ENCODE measurements at places on chromosomes 6 and 20.

GRCh38 chr6:20202324-20202658 lies 10.0 kb downstream of the MBOAT1 start:
- no peak for DNase-seq

DNA sequence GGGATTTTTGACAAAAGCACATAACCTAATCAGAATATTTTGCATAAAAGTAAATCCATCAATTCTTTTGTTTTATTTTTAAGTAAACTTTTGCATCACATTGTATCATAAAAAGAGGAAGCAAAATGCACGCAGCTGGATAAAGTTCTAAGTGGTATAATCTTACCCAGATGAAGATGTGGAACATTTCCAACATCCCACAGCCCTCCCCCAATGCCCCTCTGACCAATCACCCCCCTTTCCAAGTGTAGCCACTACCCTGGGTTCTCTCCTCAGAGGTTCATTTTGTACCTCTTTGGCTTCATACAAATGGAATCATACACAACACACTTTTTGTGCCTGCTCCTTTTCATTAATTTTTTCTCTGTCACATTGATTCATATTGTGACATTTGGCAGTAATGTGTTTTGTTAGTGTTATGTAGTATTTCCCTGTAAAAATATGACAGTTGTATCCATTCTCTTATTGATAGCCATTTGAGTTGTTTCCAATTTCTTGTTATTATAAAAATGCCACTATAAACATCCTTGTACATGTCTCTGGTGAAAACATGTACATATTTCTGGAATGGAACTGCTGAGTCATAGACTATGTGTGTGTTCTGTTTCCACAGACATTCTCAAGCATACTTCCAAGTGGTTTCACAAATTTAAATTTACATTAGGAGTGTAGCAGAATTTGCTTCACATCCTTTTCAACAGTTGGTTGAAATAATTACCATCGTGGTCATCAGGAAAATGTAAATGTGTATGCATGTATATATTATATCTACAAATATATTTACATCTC lies 92.9 kb upstream of the SYNDIG1 start:
- no peak for DNase-seq

DNA sequence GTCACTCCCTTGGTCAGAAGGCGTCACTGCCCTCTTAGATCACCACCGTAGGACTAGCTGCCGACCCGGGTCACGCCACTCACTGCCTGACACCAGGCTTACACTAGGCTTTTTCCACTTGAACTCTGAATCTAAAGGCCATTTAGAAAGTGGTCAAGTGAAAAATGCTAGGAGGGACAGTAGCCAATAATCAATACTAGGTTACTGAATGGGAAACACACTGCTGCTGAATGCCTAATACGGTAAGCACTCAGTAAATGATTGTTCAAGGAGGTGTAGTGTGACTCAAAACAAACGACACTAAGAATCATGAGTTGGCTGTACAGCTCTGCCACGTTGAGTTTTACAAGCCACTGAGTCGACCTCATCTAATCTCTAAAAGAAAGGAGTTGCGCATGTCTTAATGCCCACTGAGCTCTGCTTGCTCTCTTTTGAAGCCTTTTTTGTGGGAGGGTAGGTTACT lies 760 bp upstream of the IBTK start:
- no peak for DNase-seq

DNA sequence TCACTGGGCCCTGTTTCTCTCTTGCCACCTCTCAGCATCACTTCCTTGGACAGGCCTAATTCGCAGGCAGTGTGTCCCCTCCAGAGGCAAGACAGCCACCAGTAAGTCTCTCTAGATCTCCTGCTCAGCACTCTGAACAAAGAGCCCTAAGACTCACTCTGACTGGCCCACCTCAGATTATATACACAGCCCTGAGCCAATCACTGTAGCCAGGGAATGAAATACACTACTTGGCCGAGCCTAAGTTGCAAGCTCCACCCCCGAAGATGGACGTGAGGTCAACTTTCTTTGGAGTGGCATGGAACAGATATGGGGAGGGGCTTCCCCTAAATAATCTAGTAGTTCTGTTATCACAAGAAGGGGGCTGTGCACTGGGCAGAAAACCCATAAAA lies 4.1 kb downstream of the BPI start:
- no peak for DNase-seq

GRCh38 chr6:123681957-123682462 lies 45.3 kb upstream of the TRDN start:
- no peak for DNase-seq

GRCh38 chr20:23200413-23200812 lies 114.3 kb upstream of the CD93 start:
- no peak for DNase-seq

GRCh38 chr6:63353286-63353630 lies 33.5 kb upstream of the LGSN start:
- no peak for DNase-seq

DNA sequence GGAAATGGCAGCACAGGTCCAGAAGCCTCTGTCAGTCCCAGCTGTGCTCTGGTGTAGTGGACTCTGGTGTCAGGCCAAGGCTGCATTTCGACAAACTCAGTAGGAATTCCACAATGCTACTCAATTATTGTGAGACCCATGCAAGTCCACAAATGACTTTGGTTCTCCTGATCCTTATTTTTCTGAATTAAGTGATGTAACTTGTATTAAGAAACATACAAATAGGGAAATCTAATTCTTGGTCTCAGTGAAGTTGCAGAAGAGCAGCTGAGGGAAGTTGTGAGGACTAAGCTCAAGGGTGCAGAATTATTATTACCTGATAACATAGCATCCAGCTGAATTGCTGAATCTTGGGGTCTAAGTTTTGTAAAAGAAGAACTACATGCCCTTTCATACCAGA lies 116.8 kb downstream of the MAFB start:
- no peak for DNase-seq

DNA sequence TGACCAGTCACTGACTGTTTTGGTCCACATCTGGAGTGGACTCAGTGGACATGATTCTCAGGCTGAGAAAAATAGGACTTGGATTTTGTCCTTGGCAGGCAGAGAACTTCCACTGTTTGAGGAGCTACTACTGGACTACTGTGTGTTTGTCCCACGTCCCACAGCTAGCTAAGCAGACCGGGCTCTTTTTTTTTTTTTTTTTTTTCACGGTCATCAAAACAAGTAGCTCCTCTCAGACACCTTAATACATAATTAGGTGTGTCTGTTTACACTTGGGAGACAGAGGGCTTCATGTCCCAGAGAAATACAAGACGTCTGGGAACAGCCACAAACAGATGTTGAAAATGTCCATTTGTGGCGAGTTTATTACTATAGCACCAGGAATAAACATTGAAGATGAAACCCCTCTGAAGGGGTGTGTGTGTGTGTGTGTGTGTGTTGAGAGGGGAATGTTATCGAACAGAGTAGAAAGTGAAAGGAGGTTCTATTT lies 155.0 kb upstream of the SUPT3H start:
- DNase-seq, result no peak

DNA sequence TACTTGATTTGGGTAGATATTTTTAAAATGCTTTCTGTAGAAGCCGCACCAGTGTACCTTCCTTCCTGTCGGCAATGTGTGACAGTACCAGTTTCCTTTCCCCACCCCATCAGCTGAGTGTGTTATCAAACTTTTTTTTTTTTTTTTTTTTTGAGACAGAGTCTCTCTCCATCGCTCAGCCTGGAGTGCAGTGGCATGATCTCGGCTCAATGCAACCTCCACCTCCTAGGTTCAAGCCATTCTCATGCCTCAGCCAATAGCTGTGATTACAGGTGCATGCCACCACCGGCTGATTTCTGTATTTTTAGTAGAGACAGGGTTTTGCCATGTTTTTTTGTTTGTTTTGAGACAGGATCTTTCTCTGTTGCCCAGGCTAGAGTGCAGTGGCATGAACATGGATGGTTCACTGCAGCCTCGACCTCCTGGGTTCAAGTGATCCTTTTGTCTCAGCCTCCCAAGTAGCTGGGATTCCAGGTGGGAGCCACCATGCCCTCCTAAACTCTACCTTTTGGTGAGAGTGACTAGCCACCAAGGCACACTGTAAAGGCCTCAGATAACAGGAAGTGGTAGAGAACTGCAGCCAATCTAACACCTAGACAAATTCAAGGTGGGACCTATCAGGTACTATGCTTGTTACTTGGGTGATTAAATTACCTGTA lies 26.5 kb upstream of the ZBTB22 start:
- DNase-seq, result peak; percentile 10

DNA sequence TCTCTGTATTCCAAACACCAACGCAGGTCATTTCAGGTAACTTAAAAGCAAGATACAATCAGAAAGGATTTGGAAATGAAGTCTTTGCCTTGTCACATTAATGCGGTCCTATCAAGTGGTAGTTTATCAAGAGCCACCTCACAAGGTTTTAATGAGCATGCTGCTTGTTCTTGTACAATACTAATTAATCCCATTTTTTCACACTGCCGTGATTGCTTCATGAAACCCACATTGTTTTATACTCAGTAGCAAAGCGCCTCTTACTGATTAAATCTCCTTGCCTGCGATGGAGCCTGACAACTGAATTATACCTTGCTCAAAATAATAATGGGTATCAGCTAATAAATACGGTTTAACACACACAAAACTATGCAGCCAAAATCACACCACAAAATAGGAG lies 234.1 kb upstream of the TSHZ2 start:
- DNase-seq, result no peak

GRCh38 chr6:106747139-106747538 lies 117.8 kb downstream of the QRSL1 start:
- DNase-seq, result no peak

DNA sequence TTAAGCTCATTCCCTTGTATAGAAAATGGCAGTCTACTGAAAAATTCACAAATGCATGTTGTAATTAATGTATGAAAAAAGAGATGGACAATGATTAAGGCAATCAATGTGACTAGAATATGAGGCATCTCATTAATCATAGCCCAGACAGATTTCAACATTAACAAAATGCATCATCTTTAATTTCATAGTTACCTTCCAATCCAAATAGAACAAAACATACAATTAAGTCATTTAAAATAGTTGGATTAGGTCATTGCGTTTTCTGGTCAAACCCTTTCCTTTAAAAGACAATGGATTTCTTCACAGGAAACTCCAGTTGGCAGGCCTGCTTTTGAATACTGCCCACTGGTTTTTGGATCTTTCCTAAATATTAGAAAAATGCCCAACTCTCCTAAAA lies 203.9 kb downstream of the HAO1 start:
- no peak for DNase-seq

- no peak for DNase-seq
Measured at GRCh38 chr6:33477864-33478263, 23.5 kb downstream of the ZBTB9 start.

DNA sequence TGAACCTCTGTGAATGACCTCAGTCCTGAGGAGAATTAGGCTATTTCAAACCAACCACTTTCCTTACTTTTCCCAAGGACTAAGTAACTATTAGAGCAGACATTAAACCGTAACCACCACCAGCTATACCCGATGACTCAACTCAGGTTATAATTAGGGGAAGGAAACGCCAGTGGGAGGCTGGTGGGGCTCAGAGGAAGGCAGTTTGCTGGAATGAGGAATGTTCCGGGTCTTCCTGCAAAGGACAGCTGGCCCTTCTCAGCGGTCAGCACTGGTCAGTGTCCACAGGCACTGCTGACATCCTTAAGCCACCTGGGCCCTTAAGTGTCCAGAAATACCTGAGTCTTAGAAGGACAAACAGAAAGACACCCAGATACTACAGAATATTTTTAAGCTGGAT lies 515.2 kb downstream of the MAFB start:
- DNase-seq, result no peak

DNA sequence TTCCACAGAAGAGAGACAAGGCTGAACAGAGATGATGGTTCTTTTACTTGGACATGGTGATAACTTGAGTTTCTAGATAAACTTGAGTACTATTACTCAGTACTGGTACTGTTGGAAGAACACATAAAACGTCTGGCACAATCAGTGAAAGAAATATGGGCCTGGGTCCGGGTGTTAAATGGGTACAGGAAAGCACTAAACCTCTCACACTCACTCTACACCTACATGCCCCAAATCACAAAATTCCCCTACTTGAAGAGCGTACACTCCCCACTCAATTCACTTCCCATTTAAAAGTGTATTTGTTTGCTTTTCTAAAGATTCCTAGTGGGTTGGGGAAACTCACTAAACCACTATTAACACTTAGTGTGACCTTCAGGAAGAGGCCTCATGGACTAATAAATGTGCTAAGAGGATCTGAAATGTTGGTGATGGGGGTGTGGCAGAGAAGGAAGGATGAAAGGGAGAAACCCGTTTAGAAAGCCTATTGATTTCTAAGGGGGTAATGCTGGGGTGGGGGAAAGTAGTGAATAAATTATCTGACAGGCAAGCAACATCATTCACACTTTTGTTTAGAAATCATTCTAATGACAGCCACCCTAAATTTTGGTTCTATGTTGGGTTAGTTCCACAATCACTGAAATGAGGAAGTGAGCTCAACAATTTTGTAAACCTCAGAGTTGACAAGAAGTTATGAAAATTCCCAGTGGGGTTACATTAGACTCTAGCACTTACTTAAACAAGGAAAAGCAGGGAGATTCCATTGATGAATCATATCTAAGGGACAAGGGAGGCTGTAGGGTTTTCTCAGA lies 222.6 kb upstream of the MARCKS start:
- no peak for DNase-seq

GRCh38 chr6:110097443-110097842 lies 82.0 kb downstream of the WASF1 start:
- no peak for DNase-seq

GRCh38 chr6:162157167-162157870 lies 570.2 kb downstream of the PRKN start:
- no peak for DNase-seq

GRCh38 chr20:58577871-58578598 lies 62.8 kb upstream of the APCDD1L start:
- no peak for DNase-seq

DNA sequence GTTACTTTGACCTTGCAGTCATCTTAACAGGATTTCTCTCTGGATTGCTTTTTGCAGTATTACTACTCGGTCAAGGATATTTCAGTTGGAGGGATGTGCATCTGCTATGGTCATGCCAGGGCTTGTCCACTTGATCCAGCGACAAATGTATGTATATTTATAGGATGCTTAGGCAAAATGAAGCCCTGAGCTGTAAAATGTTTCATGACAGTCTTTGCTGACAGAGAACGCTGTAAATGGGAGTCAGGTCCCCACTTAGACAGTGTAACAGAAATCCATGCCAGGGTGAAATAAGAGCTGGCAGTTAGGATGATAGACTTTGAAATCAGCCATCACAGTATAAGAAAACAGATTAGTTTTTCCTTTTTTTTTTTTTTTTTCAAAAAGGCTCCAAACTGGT lies 264.0 kb downstream of the LAMA2 start:
- no peak for DNase-seq

- no peak for DNase-seq
Measured at GRCh38 chr6:170130771-170131241, 160.1 kb downstream of the DLL1 start.

GRCh38 chr6:138417493-138418117 lies 13.6 kb downstream of the HEBP2 start:
- DNase-seq, result no peak

GRCh38 chr6:38116248-38116647 lies 296.7 kb downstream of the ZFAND3 start:
- DNase-seq, result no peak

GRCh38 chr6:125618629-125619028 lies 130.8 kb upstream of the HEY2 start:
- no peak for DNase-seq

GRCh38 chr6:21664314-21665109 lies 71.0 kb downstream of the SOX4 start:
- no peak for DNase-seq

GRCh38 chr20:35436177-35436573 lies 1.9 kb downstream of the GDF5 start:
- no peak for DNase-seq

GRCh38 chr6:35228481-35228880 lies 14.7 kb downstream of the SCUBE3 start:
- no peak for DNase-seq

- no peak for DNase-seq
Measured at GRCh38 chr6:111958534-111958933, 85.3 kb upstream of the FYN start.

All from stimulated activated CD4-positive, alpha-beta T cell treated with anti-CD3 and anti-CD28 coated beads, Interleukin-2, amount 100 ng/mL, for 24 hours (primary cell).